ENCODE measurements at places on chromosomes 11 and 22. TPM values are rescaled to one million over a fixed set of nuclear protein-coding genes. Genes with fewer than 3 reads are reported as not detected.

DNA sequence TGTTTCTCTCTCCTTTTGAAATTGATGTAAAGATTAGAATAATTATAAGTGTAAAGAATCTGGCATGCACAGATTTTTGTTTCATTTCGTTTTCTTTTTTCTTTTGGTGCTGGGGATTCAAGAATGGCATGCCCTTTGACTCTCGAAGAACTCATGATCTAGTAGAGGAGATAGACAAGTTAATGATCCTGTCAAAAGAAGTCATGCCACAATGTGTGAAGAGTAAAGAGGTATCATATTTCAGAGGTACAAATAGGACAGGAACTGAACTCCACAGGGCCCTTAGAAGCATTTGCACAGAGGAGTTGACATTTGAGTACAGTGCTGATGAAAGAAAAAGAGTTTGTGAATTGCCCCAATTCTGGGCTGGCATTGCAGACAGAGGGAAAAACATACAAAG lies 708.0 kb upstream of the ARHGAP42 start:
- no peak for ATAC-seq

DNA sequence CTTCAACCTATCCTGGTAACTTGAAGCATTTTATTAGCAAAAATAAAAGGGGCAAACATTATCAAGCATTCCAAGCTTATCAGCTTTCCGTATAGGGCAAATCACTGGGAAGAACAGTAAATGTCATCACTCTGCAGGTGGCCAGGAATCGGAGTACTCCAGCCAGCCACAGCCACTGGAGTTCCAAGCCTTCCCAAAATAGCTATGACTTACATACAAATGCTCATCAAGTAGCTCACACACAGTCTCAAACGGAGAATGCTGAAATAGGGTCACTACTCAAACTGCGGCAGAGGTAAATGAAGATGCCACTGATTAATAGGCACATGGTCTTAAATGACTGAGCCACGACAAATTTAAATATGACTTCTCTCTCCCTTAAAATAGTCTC lies 2.1 kb downstream of the USP28 start:
- ATAC-seq: no peak

GRCh38 chr11:132455044-132455443 lies 1077.3 kb downstream of the OPCML start:
- no peak for ATAC-seq

The ANO1 gene
- not detected for total RNA-seq

The CUL5 gene
- 33.9 TPM for total RNA-seq

The PATE2 gene
- 0.36 TPM for total RNA-seq

DNA sequence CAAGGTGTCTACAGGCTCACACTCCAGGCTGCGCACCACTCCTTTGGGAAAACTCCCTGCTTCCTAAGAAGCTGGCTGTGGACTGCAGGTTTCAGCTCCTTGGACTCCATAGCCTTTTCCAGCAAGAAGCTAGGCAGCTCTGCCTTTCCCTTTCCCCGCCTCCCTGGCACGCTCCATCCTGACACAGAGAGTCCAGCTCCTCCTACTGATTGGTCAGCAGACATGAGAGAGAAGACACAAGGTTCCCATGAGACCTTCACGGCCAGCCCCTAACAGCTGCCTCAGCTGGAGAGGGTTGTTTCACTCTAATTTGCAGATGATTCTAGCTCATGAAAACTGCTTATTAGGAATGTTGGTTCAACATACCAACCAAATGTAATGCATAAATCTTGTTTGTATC lies 27.6 kb downstream of the TENM4 start:
- peak; percentile 100 for ATAC-seq

DNA sequence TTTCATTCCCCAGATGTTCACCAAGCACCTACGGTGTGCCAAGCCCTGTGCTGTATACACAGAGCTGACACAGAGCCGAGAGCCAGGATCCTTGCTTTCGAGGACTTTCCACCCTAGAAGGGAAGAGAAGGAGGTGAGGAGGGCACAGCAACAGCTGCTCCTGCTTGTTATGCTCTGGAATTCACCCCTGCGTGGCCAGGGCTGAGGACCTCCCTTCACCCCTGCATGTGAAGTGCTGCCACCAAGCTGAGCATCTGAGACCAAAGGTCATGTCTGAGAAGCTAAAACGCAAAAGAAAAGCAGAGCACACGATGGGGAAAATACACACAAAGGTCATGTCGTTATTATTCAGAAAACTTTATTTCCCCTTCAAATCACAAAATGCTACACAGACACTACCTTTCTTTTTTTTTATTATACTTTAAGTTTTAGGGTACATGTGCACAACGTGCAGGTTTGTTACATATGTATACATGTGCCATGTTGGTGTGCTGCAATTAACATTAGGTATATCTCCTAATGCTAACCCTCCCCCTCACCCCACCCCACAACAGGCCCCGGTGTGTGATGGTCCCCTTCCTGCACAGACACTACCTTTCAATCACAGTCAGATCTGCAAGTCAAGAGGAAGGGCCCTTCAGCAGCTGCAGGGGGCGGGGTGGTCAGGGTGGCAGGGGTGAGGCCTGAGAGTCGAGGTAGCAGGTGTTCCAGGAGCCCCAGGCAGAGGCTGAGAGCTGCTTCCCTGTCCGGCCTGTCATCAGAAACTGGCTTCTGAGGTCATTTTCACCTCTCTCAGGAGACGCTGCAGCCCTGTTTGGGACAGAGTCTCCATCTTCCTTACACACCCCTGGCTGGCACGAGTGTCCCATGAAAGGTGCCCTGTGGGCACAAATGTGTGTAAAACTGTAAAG lies 40.1 kb upstream of the PRR5 start:
- peak; percentile 39 for ATAC-seq

The INS gene
- not detected for total RNA-seq

The NEFH gene
- 9.0 TPM for total RNA-seq

DNA sequence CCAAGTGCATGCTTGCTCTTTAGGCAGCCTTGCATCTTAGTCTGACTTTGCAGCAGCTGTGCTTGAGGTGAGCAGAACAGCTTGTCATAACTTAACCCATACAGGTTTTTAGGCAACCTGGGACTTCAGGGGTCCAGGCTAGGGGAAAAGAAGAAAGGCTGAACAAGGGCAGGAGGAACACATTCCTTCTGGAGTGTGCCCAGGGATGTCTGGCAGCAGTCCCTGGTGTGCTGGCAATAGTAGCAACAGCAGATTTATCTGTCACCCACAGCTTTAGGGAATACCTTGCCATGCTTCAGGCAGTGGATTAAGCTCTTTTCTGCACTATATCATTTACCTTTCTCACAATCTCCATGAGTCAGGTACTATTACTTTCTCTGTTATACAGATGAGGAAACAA lies 513.0 kb downstream of the RAB38 start:
- no peak for ATAC-seq

GRCh38 chr11:121577106-121577848 lies 124.5 kb upstream of the SORL1-AS1 start:
- ATAC-seq: no peak

The TSSK2 gene
- total RNA-seq: not detected

DNA sequence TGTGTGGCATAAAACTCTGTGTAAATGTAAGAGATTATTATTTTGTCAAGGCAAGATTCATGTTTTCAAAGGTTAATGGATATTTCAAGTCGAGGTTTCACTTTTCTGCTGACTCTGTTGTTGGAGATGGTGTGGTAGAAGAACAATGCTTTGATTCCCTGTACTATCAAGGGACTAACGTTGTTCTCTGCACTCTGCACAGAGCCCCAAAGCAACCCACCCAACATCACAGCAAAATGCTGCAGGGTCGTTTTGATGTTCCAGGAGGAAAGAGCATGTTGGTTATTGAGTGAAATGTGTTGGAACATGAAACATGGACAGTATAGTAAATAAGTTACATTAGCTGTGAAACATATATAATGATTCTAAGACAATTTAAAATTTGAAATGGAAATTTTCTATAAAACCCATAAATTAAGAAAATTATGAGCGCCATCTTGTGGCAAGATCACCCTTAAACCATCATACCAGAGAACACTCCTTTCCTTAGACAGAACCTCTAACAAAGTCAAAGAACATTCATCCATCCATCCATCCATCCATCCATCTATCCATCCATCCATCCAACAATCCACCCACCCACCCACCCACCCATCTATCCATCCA lies 164.4 kb upstream of the ZBED5 start:
- no peak for ATAC-seq

DNA sequence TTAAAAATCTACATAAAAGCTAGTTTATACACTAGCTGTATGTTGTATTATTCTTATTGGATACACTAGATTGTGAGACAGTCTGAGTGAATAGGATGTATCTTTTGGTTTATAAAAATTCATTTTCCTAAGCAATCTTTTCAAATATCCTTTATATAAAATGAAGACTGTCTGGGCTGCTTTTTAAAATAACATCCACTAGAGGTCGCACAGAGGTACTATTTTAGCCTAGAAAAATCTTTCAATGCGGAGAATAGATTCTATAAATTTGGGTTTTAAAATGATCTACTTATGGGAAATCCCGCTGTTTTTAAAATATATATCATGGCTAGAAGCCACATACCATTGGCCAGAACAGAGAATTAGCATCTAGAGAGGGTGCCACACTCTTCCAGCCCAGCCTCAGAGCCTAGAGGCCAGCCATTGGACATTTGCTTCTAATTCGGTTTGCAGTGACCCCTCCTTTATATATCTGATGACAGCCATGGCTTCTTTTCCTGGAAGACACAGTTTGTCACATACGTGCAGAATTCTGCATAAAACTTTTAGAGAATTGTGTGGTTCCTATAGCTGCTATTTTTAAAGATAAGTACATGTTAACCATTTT lies 7.3 kb downstream of the C11orf97 start:
- ATAC-seq: no peak

GRCh38 chr11:3200388-3201111 lies 18.1 kb downstream of the MRGPRG start:
- no peak for ATAC-seq

GRCh38 chr22:44184006-44184405 lies 3.3 kb downstream of the PARVG start:
- no peak for ATAC-seq

- ATAC-seq: no peak
These were observed 67.9 kb downstream of the PIWIL4 start for GRCh38 chr11:94635072-94635471.

GRCh38 chr11:20631519-20632168 lies 32.2 kb downstream of the SLC6A5 start:
- ATAC-seq: no peak

DNA sequence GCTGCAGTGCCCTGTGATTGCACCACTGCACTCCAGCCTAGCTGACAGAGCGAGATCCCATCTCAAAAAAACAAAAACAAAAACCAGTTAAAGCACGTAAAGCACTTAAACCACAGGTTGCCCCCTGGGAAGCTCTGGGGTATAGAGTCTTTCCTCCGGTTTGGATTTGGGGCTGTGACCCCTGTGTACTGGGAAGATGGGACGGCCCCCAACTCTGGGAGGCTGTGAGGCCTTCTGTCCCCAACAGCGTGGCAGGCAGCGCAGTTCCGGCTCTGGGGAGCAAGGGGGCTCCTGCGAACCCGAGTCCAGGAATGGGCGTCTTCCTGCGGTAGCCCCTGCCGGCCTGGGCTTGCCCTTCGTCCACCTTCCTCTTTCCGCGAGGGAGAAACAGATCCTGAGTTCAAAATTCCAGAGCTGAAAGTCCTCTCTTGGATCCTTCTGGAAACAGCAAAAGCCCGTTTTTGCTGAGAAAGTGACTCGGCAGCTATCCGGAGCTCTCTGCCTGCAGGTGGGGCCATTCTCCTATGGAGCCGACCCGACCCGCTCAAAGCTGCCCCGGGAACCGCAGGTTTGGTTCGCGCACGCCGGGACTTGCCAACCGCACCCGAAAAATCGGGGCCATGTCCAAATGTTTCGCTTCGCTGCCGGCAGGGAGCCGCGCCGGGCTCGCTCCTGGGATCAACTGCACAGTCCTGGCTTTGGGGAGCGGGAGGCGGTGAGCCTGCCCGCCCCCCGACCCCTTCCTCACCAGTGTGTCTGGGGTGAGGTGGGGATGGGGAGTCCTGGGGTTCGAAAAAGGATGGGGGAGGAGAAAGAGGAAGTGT lies 36.3 kb upstream of the POLA2 start:
- peak; percentile 88 for ATAC-seq

DNA sequence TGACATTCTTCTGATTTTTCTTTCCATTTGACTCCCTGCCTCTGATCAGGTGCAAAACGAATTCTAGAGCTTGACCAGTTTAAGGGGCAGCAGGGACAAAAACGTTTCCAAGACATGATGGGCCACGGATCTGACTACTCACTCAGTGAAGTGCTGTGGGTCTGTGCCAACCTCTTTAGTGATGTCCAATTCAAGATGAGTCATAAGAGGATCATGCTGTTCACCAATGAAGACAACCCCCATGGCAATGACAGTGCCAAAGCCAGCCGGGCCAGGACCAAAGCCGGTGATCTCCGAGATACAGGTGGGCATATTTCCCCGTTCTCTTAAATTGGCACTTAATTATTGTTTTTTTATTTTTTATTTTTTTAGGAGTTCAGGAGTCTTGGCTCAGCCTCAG lies 15.4 kb downstream of the XRCC6 start:
- peak; percentile 55 for ATAC-seq

- ATAC-seq: no peak
These were observed 9.0 kb upstream of the TMEM121B start for GRCh38 chr22:17130199-17130598.

DNA sequence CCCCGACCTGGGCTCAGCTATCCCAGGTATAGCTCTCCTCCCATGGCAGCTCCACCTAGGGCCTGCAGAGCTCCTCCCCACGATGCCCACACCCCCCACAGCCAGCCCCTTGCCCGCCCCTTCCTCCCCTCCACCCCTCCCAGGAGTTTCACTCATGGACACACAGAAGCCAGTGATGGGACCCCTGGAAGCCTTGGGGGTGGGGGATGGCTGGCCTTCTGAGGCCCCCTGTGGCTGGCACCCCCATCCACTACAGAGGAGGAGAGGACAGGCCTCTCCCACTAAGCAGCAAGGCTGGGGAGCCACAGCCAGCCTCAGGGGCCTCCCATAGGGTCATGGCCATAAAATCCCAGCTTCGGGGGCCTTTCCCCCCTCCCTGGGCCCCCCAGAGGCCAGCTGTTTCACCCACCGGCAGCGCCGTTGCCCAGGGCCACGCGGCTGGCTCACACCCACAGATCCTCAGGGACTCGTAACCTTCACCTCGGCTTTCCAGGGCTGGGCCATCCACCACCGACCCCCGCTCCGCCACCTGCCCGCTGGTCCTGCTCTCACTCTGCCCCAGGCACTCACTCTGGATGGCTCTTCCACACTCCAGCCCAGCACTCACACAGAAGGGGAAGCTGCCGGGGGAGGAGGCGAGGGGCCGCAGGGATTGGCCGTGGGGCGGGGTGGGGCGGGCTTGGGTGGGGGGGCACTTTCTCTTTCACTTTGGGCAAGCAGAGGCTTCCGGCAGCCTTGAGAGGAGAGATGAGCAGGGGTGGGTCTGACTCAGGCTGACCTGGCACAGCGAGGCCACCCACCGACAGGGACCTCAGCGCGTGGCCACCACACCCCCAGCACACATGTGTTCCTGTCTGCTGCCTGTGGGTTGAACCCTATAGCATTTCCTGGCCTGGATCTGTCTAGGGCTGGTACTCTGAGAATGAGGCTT lies 2.2 kb downstream of the SLC25A22 start:
- ATAC-seq: peak; percentile 39
